ENCODE measurements at places on chromosomes 13 and 19. TPM values are rescaled to one million over a fixed set of nuclear protein-coding genes. Genes with fewer than 3 reads are reported as not detected.

RAB3A gene
- 86.6 TPM for total RNA-seq

ISYNA1 gene
- total RNA-seq, result 51.0 TPM

ZNF560 gene
- total RNA-seq, result 0.79 TPM

C19orf85 gene
- total RNA-seq, result not detected

GPATCH1 gene
- 12.5 TPM for total RNA-seq

PPAN gene
- 16.0 TPM for total RNA-seq

TUBA3C gene
- not detected for total RNA-seq

ZNF677 gene
- 43.0 TPM for total RNA-seq

CCNA1 gene
- total RNA-seq, result 13.1 TPM

BRCA2 gene
- 7.0 TPM for total RNA-seq

RABAC1 gene
- 98.0 TPM for total RNA-seq

C1QTNF9 gene
- total RNA-seq, result 0.22 TPM

SLC10A2 gene
- 0.30 TPM for total RNA-seq

COMP gene
- not detected for total RNA-seq

CEACAM16 gene
- not detected for total RNA-seq

HCN2 gene
- total RNA-seq, result 35.7 TPM

GTPBP3 gene
- 11.5 TPM for total RNA-seq

NCCRP1 gene
- 0.11 TPM for total RNA-seq

FCER2 gene
- 0.59 TPM for total RNA-seq

CEP89 gene
- 9.0 TPM for total RNA-seq

PSG1 gene
- 0.61 TPM for total RNA-seq

C1QTNF9B gene
- total RNA-seq, result 0.22 TPM

DKKL1 gene
- 3.4 TPM for total RNA-seq

RFPL4A gene
- total RNA-seq, result not detected

EBPL gene
- total RNA-seq, result 44.6 TPM

DAND5 gene
- total RNA-seq, result 0.28 TPM

FGF22 gene
- total RNA-seq, result 0.72 TPM

DACT3 gene
- total RNA-seq, result 18.4 TPM

PLPP2 gene
- 12.4 TPM for total RNA-seq

SBSN gene
- 0.06 TPM for total RNA-seq

FXYD7 gene
- 12.1 TPM for total RNA-seq

RGS9BP gene
- 0.50 TPM for total RNA-seq

ZNF780B gene
- total RNA-seq, result 32.7 TPM

TINCR gene
- total RNA-seq, result 1.1 TPM

RDH13 gene
- total RNA-seq, result 18.8 TPM

CEACAM19 gene
- 4.1 TPM for total RNA-seq

C19orf53 gene
- total RNA-seq, result 31.1 TPM

CEACAM8 gene
- 7.4 TPM for total RNA-seq

GPC5 gene
- total RNA-seq, result 15.2 TPM

YJEFN3 gene
- total RNA-seq, result 4.4 TPM

CFAP97D2 gene
- total RNA-seq, result 0.22 TPM

SULT2B1 gene
- 0.39 TPM for total RNA-seq

SOX1 gene
- total RNA-seq, result 0.99 TPM

ZBTB7A gene
- 6.9 TPM for total RNA-seq

CD37 gene
- total RNA-seq, result 10.5 TPM

CD177 gene
- total RNA-seq, result 24.1 TPM

ZSCAN5C gene
- total RNA-seq, result not detected

SLC8A2 gene
- 22.9 TPM for total RNA-seq

MEX3D gene
- 17.0 TPM for total RNA-seq

KCTD4 gene
- total RNA-seq, result 7.4 TPM

KLK3 gene
- not detected for total RNA-seq

Measured in spinal cord (tissue), 10 donors.